NCI-H524 (cell line): ENCODE measurements at places on chromosomes 5 and 9.

- no peak for DNase-seq
Observed at GRCh38 chr5:74667396-74667795, 17.6 kb upstream of the HEXB start.

- peak; percentile 99 for DNase-seq
Observed at GRCh38 chr9:108117795-108118194, 628.2 kb upstream of the KLF4 start.

GRCh38 chr5:120502531-120502930, 38.4 kb downstream of the PRR16 start:
- DNase-seq = no peak

DNA sequence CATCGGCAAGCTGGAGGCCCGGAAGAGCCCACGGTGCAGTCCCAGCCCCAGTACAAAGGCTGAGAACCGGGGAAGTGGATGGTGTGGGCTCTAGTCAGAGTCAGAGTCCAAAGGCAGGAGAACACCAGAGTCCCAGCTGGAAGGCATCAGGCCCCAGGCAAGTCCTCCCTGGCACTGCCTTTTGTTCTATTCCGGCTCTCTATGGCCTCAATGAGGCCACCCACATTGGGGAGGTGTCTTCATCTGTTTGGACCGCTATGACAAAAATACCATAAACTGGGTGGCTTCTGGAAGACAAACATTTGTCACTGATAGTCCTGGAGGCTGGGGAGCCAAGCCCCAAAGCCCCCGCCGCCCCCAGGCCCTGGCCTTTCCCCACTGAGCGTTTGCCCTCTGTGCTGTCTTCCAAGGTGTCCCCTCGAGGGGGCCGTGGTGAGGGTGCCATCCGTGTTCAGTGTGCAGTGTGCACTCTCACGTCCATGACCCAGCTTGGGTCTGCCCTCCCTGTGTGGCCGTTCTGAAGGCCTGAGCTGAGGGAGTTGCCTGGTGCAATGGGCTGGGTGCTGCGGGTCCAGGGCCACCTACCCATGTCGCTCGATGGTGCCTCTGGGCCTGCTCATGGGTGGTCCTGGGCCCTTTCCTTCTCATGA, 99.1 kb upstream of the PPP1R26 start:
- DNase-seq = no peak

DNA sequence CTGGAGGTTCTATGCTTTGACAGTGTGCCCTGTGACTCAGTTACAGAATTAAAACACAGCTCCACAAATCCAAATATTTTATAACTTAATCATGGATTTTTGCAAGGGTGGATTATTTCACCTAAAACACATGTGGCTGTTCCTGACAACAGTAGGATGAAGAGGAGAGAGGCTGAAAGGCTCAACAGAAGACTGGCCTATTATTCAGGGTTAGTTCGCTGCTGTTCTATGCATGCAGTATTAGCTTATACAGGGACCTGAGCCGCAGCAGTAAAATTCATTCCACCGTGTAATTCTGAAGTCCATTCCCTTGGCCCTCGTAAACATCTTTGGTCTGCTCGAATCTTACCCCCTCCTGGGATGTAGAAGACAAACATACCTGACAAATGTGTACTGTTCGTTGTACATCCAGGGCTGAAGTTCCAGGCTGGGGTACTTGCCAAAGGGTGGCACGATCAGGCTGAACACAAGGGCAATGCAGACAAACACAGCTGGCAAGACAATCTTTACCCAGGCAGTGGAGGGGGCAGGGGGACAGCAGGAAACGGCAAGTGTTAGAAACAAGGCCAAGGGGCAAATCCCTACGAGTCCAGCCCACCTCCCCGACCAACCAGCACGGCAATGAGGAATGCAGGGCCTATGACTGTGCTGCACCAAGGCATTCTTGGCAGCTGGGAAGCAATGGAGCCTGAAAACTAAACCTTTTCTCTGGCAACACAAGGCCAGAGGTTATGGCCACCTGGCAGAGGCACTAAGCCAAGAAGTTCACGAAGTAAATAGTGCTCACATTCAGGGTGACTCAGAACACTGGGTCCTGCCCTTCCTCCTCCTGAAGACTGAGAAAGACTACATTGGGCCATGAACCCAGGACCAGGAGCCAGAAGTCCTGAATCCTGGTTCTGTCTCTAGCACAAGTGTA, 46.8 kb downstream of the NIPSNAP3B start:
- peak; percentile 36 for DNase-seq

DNA sequence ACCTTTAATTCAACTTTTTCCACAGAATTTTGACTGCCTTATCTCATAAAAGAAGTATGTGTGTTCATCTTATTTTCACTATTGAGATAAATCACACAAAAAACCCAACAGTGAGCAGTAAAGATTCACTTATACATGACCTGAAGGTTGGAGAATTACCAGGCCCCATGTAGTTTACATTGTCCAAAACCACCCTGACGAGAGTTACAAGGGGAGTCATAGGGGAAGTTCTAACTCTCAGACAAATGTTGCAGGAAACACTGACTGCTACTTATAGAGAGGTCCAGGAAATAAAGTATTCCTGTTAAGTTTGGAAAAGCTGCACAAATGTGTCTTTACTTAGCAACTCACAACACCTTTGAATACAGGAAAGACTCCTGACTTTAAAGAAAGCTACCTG, 14.1 kb downstream of the SPATA9 start:
- no peak for DNase-seq

GRCh38 chr9:8760000-8760767, 960.6 kb upstream of the DMAC1 start:
- DNase-seq = no peak

- DNase-seq = no peak
Observed at GRCh38 chr9:13485068-13485596, 205.6 kb upstream of the MPDZ start.

- DNase-seq = peak; percentile 100
Observed at GRCh38 chr5:38423276-38424147, 132.9 kb downstream of the LIFR start.

DNA sequence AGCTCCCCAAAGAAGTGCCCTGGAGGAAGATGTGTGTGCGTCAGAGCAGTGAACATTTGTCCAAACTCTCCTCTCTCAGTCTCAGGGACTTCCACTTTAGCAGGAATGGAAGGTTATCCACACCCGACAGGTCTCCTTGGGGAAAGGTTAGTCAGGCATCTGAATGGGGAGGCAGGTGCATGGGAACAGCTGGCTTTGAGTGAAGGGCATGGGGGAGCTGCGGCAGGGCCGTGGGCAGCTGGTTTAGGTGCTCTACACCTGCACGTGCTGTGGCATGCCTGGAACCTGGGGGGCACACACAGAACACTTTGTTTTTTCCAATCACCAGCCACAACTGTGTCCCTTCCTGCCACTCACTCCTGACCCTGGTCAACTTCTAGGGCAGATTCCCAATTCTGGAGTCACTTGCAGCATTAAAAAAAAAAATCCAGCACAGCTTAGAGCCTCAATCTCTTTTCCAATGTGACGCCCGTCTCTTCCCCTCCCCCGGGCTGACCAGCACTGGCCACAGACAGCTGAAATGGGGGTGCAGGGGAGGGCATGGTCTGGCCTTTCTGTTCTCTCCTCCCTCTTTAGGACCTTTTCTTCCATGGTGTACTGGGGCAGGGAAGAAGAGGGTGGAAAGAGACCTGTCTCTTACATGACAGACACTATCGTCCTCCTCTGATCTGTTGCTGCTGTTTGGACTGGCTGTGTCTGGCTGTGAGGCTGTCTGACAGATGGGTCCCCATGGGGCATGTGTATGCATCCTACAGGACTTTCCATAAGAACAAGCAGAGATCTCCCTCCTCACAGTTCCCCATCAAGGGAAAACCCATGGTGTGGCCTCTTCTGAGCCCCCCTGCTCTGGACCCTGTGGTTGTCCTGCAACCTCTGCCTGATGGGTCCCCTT, 9.5 kb upstream of the IL3 start:
- no peak for DNase-seq

DNA sequence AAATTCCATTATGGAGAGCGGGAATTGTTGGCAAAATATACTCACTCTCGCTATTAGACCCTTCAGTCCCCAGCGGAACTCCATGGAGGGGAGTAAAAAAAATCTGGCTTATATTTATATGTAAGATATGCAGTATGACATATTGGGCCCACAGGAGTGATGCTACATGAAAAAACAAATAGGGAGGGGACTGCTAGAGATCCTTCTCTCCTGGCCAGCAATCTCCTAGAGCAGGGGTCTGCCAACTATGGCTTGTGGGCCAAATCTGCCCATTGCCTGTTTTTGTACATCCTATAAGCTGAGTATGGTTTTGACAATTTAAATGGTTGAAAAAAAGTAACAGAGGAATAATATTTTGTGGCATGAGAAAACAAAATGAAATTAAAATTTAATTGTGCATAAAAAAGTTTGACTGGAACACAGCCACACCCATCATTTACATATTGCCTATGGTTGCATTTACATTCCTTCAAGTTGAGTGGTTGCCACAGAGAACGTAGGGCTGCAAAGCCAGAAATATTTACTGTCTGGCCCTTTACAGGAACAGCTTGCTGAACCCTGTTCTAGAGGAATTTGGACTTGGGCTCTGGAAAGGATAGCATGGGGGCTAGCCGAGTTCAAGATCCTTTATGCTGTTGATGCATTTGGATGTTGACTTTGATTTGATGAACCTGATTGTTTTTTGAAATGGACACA, 197.3 kb upstream of the CLINT1 start:
- no peak for DNase-seq

GRCh38 chr9:83406921-83407320, 131.3 kb downstream of the FRMD3 start:
- DNase-seq = no peak

GRCh38 chr5:34621277-34622097, 34.6 kb upstream of the RAI14 start:
- DNase-seq = no peak

- no peak for DNase-seq
Observed at GRCh38 chr9:124897570-124898460, 35.9 kb downstream of the ARPC5L start.

- DNase-seq = peak; percentile 62
Observed at GRCh38 chr9:137114613-137115393, at the start of gene DPP7. DPP7 (minus strand) TSS chr9:137114733; CDS start chr9:137114713, 20 bp downstream.

DNA sequence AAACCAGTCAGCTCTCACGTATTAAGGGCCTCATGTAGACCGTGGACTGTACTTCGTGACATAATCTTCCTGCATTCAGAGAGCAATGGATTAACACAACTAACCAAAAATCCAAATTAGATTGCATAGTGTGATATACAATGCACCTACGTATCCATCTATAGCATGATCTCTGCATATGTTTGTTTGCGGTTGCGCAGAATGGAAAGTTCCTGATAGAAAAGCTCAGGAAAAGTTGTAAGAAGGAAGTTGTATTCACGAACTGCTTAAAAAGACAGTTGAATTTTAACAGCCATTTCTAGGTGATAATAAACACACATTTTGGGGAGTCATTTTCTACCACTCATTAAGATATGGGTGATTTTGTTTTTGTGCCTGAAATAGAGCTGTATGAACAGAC, 869.0 kb downstream of the TLE4 start:
- DNase-seq = no peak

DNA sequence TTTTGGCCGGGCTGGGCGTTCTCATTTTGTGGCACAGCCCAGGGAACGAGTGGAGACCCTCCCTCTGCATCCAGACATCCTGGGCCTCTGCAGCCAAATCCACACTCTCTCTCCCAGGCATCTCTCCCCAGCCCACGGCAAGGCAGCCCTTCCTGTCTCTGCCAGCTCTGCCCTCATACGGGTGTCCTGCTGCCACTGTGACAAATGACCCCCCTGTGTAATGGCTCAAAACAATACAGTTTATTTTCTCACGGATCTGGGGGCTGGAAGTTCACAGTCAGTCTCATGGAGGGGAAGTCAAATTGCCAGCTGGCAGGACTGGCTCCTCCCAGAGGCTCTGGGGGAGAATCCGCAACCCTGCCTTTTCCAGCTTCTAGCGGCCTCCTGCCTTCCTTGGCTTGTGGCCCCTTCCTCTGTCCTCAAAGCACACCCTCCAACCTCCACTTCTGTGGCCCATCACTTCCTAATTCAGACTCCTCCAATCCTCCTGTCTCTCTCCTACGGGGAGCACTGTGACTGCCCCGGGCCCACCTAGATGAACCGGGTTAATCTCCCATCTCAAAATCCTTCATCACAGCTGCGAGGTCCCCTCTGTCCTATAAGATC, 70.2 kb upstream of the COL5A1 start:
- DNase-seq = no peak

GRCh38 chr5:177310757-177311391, 824 bp downstream of the MXD3 start:
- DNase-seq = peak; percentile 73

GRCh38 chr5:97844797-97845196, 661.8 kb upstream of the RIOK2 start:
- no peak for DNase-seq

DNA sequence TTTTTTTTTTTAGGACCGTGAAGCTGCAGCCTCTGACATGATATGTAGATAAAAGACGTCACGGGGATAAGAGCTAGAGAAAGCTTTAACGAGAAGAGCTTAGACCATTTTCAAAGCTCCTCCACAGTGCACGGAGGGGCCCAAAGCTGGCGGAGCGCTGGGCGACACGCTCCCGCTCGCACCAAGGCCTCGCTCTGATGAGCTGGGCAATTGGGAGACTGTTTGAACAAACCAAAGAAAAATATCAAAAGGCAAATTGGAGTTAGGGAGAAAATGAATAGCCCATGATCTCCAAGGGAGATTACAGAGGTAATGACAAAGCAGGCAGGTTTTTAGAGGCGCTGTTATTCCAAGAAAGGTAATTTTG, 179.4 kb downstream of the SREK1 start:
- no peak for DNase-seq

- no peak for DNase-seq
Observed at GRCh38 chr5:90014420-90014819, 395.1 kb downstream of the CETN3 start.

- DNase-seq = no peak
Observed at GRCh38 chr5:2905741-2906140, 154.3 kb upstream of the IRX2 start.

- DNase-seq = no peak
Observed at GRCh38 chr5:170630711-170631141, 126.9 kb downstream of the KCNIP1 start.

DNA sequence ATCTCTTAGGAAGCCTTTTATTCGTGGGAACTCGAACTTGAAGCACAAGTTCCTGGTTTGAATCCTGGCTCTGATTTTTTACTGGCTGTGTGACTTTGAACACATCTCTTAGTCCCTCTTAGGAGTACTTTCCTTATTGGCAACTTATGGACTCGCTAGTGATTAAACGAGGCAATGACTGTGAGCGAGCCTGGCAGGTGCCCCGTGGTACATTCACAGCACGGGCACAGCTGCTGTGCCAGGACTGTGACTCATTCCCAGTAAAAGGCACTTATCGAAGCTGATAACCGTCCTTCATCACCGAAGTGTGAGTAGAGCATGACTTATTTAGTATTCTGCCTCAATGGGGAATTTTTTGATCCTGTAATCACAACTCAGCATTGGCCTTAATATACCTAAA, 22.7 kb downstream of the CFAP90 start:
- no peak for DNase-seq
